CD4-positive, alpha-beta T cell treated with Interleukin-15 for 1 hour (primary cell): ENCODE measurements at places on chromosomes 13 and 19.

DNA sequence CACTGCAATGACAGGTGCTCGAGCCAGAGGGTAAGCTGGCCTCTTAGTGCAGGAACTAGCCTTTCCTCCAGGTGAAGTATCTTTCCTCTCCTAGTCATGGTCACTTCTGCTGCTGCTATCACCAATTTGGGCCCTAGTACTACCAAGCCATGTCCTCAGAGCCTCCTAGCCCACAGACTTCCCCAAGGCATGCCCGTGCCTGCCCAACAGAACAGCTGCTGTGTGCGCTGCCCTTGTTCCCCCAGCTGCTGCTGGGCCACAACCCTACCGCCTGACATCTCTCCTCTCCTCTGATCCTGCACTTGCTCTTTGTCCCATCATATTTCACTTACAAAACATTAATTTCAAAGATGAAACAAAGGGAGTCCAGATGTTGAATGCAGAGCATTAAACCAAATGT, 168.5 kb upstream of the FREM2 start:
- DNase-seq, result no peak

GRCh38 chr19:54696117-54696548, 28.1 kb upstream of the KIR3DL3 start:
- DNase-seq, result no peak

DNA sequence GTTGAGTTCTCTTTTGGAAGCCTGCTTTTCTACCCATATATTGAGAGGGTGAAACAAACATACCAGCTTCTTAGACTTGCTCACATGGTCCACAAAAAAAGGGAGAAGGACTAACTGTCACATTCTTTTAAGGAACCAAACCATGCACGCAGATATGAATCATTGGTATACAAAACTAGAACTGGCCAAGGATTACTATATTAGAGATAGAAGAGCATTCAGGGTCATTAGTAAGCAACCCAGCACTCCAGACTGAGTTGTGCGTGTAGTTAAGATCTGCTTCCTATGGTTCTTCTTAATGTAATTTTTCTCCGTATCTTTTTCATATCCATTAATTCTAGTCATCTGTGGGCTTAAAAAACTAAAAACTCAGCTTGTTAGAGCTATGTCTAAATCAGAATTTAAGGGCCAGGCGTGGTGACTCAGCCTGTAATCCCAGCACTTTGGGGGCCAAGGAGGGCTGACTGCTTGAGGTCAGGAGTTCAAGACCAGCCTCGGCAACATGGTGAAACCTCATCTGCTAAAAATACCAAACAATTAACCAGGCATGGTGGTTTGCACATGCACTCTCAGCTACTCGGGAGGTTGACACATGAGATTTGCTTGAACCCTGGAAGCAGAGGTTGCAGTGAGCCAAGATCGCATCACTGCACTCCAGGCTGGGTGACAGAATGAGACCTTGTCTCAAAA, 19.6 kb downstream of the ALG5 start:
- DNase-seq, result no peak

- peak; percentile 24 for DNase-seq
Observed at GRCh38 chr19:37855098-37855497, 51.3 kb downstream of the WDR87 start.
